ENCODE measurements at places on chromosomes 3 and 15. TPM values are rescaled to one million over a fixed set of nuclear protein-coding genes. Genes with fewer than 3 reads are reported as not detected.
A peak's percentile ranks its signal among the peaks of the same experiment; 100 is the strongest.

The UBAP1L gene
- 8.2 TPM for total RNA-seq

- no peak for DNase-seq
- H3K27me3 ChIP-seq = no peaks in the 10 kb centered on the region
- H3K36me3 ChIP-seq = no peaks in the 10 kb centered on the region
- H3K4me3 ChIP-seq = no peak overlapping the region
- no peak overlapping the region for H3K27ac ChIP-seq
- no peaks in the 10 kb centered on the region for H3K4me1 ChIP-seq
Measured at GRCh38 chr3:101262393-101263240, 57.8 kb downstream of the IMPG2 start.

GRCh38 chr15:42083916-42084315, 10.4 kb downstream of the PLA2G4D start:
- no peaks in the 10 kb centered on the region for H3K36me3 ChIP-seq
- DNase-seq = peak; percentile 0
- H3K27ac ChIP-seq = no peak overlapping the region
- no peak overlapping the region for H3K4me3 ChIP-seq
- peaks cover 10% of the 10 kb centered on the region for H3K4me1 ChIP-seq
- H3K27me3 ChIP-seq = no peaks in the 10 kb centered on the region

DNA sequence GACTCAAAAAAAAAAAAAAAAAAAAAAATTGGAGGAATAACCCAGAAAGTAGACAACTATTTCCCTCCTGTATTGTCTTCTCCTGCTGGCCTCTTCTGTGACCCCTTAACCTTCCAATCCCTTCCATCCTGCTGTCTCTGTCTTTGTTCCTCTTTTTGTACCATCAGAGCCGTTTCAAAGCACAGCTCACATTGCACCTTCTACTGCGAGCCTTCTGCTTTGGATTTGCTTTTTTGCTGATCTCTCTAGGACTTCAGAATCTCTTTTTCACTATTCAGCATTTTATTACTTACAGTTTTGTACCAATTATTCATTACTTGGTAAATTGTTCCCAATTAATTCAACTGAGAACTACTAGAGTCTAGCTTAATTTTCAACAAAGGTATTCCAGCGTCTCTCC, 284.0 kb upstream of the TBL1XR1 start:
- peaks cover 38% of the 10 kb centered on the region for H3K4me1 ChIP-seq
- H3K27ac ChIP-seq = peak overlapping the region; percentile 66
- no peak for DNase-seq
- H3K4me3 ChIP-seq = no peak overlapping the region
- H3K36me3 ChIP-seq = no peaks in the 10 kb centered on the region
- no peaks in the 10 kb centered on the region for H3K27me3 ChIP-seq

GRCh38 chr3:160739079-160739478, 17.0 kb upstream of the PPM1L start:
- no peaks in the 10 kb centered on the region for H3K4me1 ChIP-seq
- no peaks in the 10 kb centered on the region for H3K36me3 ChIP-seq
- no peak overlapping the region for H3K4me3 ChIP-seq
- no peaks in the 10 kb centered on the region for H3K27me3 ChIP-seq
- no peak overlapping the region for H3K27ac ChIP-seq

The XCR1 gene
- total RNA-seq = 0.14 TPM

The RTP1 gene
- not detected for total RNA-seq

DNA sequence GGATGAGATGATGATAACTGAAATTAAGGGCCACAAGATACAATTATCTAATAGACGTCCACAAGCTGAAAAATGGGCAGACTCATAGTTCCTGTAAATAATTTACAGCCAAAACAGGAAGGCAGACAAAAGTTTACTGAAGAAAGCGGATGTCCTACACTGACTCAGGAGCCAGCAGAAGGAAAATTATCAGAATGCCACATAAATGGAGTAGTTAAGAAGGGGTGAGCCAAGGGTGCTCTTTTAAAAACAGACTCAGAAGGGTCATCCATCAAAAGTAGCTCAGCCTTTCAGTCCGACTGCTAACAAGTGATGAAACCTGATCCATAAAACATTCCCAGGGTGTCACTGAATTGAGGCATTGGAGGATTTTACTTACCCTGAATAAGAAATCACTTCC, 39.8 kb downstream of the TUSC7 start:
- no peaks in the 10 kb centered on the region for H3K27me3 ChIP-seq
- no peaks in the 10 kb centered on the region for H3K36me3 ChIP-seq
- H3K27ac ChIP-seq = no peak overlapping the region
- DNase-seq = no peak
- H3K4me1 ChIP-seq = no peaks in the 10 kb centered on the region
- no peak overlapping the region for H3K4me3 ChIP-seq

DNA sequence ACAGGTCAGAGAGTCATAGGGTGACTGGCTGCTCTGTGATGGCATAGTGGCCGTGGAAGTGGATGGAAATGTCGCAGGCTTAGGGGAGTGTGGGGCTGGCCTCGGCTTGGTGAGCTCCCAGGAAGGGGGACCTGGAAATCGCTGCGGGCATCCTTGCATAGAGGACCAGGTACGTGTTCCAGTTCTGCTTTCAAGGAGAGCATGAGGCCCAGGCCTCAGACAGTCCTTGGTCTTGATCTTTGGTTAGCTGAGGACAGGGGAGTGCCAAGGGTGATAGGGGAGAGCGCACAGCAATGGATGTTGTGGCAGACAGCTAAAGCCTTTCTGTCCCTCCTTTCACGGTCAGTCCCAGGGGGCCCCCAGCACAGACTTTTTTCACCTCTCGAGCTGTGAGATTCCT, 110.5 kb downstream of the SNRPN start:
- no peaks in the 10 kb centered on the region for H3K27me3 ChIP-seq
- H3K4me3 ChIP-seq = no peak overlapping the region
- H3K27ac ChIP-seq = no peak overlapping the region
- no peaks in the 10 kb centered on the region for H3K4me1 ChIP-seq
- H3K36me3 ChIP-seq = peaks cover 53% of the 10 kb centered on the region

DNA sequence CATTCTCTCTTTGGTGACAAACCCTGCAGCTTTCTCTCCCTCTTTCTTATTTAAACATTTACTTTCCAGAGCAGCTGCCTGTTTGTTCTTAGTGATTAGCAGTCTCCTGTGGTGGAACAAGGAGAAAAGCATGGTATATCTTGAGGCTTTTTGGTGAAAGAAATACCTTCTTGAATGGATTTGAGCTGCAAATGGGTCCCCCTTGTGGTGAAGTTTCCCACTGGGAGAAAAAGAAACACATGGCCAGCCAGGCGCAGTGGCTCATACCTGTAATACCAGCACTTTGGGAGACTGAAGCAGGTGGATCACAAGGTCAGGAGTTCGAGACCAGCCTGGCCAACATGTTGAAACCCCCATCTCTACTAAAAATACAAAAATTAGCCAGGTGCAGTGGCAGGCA, 48.3 kb upstream of the ACP3 start:
- H3K27ac ChIP-seq = no peak overlapping the region
- H3K27me3 ChIP-seq = no peaks in the 10 kb centered on the region
- DNase-seq = no peak
- no peak overlapping the region for H3K4me3 ChIP-seq
- no peaks in the 10 kb centered on the region for H3K4me1 ChIP-seq
- no peaks in the 10 kb centered on the region for H3K36me3 ChIP-seq

DNA sequence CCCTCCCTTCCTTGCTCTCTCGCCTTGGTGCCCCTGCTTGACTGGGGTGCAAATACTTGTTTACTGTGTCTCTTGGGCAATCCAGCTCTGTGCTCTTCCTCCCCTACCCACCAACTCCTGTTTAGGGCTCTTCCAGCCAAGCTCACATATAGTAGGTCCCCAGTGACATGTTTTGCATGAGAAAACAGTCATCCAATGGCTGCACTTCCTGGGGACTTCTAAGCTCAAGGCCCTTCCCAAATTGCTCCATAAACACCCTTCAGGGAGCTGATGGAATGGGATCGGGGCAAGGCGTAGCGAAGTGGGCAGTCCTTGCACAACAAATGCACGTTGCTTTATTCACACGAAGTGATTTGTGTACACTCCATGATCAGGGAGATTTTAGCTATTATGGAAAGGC, 9.4 kb upstream of the COPG1 start:
- H3K36me3 ChIP-seq = no peaks in the 10 kb centered on the region
- no peaks in the 10 kb centered on the region for H3K4me1 ChIP-seq
- no peak overlapping the region for H3K27ac ChIP-seq

The HIGD2B gene
- not detected for total RNA-seq

- H3K4me1 ChIP-seq = peaks cover 68% of the 10 kb centered on the region
- peak; percentile 73 for DNase-seq
- H3K36me3 ChIP-seq = no peaks in the 10 kb centered on the region
- H3K27ac ChIP-seq = peak overlapping the region; percentile 97
Measured at GRCh38 chr3:152269056-152269830, 514 bp downstream of the MBNL1 start.

The LIPH gene
- 81.0 TPM for total RNA-seq

GRCh38 chr3:6512172-6512800, 348.6 kb upstream of the GRM7 start:
- H3K36me3 ChIP-seq = no peaks in the 10 kb centered on the region
- no peaks in the 10 kb centered on the region for H3K4me1 ChIP-seq
- no peak overlapping the region for H3K27ac ChIP-seq
- H3K27me3 ChIP-seq = no peaks in the 10 kb centered on the region
- no peak for DNase-seq

- H3K4me1 ChIP-seq = peaks cover 4% of the 10 kb centered on the region
- no peak for DNase-seq
- no peak overlapping the region for H3K4me3 ChIP-seq
- no peaks in the 10 kb centered on the region for H3K27me3 ChIP-seq
Measured at GRCh38 chr15:25486051-25486450, 47.2 kb upstream of the UBE3A start.

DNA sequence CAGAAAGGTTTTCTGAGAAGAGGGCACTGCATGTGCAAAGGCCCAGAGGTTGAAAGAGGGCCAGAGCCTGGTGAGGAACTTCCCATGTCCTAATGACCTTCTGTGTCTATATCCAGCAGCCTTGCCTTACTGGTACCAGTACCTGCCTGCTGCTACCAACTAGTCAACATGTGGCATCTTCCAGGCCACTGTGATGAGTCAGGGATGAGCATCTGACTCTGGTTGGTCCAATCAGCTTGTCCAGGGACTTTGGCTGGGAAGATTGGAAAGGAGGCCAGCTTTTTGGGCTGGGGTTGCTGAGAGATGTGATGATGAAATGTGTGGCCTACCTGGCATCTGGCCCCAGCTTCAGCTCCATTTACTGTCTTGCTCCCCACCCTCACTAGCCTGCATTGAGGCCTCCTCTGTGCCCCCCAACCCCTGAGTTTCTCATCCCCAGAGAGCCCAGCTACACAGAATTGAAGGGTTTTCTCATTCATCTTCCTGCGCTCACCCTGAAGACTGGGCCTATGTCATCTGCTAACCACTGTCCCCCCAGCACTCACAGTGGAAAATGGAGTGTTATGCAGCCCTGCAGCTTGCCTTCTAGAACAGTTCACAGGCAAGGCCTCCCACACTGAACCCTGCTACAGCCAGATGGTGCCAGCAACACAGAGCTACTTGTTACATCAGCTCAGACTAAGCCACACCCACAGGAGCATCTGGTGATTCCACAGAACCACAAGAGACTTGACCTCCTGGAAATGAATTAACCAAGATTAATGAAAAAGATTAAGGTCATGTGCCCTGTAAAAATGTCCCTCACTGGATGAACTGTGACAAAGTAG, 1.3 kb upstream of the TWF2 start:
- H3K27ac ChIP-seq = peak overlapping the region; percentile 96
- DNase-seq = peak; percentile 62
- no peaks in the 10 kb centered on the region for H3K27me3 ChIP-seq
- H3K4me1 ChIP-seq = peaks cover 45% of the 10 kb centered on the region

DNA sequence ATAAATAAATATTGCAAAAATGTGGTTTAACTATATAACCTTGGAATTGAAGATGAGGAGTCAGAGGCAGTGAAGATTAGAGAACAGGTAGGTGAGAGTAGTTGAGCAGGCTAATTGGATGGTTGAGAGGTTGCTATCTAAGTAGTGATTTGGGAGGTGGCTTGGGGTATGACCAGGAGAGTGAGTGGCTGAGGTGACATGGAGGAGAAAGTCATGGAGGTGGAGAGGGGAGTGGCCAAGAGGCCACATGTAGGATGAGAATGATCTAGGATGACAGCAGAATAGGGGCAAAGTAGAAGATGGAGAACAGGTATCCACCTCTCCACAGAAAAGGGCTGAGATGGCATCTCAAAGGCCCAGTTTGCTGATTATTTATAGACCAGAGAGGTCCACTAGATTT, 10.5 kb upstream of the RLBP1 start:
- H3K4me1 ChIP-seq = no peaks in the 10 kb centered on the region
- H3K27me3 ChIP-seq = no peaks in the 10 kb centered on the region
- H3K36me3 ChIP-seq = no peaks in the 10 kb centered on the region
- no peak for DNase-seq
- H3K4me3 ChIP-seq = no peak overlapping the region

The SAMD7 gene
- not detected for total RNA-seq

GRCh38 chr3:147049821-147050220, 356.5 kb downstream of the ZIC4 start:
- no peaks in the 10 kb centered on the region for H3K36me3 ChIP-seq
- no peak overlapping the region for H3K27ac ChIP-seq
- no peaks in the 10 kb centered on the region for H3K4me1 ChIP-seq

- H3K36me3 ChIP-seq = peaks cover 13% of the 10 kb centered on the region
- H3K4me3 ChIP-seq = no peak overlapping the region
- H3K27me3 ChIP-seq = no peaks in the 10 kb centered on the region
- no peak overlapping the region for H3K27ac ChIP-seq
Measured at GRCh38 chr3:111919370-111920065, 59.3 kb upstream of the ABHD10 start.

DNA sequence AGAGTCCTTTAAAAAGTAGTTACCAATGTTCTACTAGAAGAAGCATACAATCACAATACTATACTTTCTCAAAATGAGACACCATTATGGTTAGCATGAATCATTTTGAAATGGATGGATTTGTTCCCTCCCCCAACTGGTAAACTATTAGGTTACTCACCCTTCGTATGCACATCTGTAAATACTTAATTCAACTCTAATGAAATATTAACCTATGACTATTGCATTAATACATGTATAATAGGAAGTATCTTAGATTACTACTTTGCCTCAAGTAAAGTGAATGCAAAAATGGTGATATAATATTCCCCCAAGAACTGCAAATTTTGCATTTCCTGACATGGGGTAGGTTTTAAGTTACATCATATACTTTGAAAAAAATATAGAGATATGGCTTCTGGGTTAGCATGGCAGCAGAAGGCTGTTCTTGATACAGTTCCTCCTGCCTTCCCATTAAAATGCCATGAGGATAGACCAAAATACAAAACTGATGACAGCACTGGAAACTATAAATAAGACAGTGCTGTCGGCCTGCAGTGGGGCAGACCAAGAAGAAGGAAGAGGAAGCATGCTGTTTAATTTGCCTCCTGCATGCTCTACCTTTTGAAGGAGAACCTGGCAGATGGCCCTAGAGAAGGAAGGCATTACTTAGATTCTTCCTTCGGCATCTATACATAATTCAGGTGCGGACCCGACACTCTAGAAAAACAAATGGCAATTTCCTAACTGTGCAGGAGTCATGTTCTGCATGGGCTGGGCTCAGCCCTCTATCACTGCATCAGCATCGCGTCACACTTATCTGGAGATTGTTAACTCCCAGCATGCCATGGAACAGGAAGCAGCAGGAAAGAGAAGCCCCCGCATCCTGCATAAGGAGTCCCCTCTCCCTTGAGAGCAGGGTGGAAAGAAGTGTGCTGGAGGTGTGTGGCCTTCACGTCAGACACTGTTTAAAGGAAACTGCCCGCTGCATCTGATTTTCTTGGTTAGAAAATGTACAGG, 41.8 kb upstream of the NEO1 start:
- H3K4me3 ChIP-seq = no peak overlapping the region
- no peak overlapping the region for H3K27ac ChIP-seq
- H3K4me1 ChIP-seq = no peaks in the 10 kb centered on the region

- H3K4me1 ChIP-seq = no peaks in the 10 kb centered on the region
- H3K27ac ChIP-seq = no peak overlapping the region
- H3K4me3 ChIP-seq = no peak overlapping the region
- DNase-seq = no peak
- no peaks in the 10 kb centered on the region for H3K27me3 ChIP-seq
Measured at GRCh38 chr3:179666030-179666429, 13.2 kb downstream of the USP13 start.

The SCAMP5 gene
- not detected for total RNA-seq
